Cerebellar nuclear complex (tissue), 1 donor: ENCODE measurements at places on chromosomes 6 and 20.

- DNase-seq: no peak
Measured at GRCh38 chr6:47440719-47441118, 36.9 kb upstream of the CD2AP start.

GRCh38 chr6:451847-452246 is 60.3 kb downstream of the IRF4 start:
- no peak for DNase-seq

DNA sequence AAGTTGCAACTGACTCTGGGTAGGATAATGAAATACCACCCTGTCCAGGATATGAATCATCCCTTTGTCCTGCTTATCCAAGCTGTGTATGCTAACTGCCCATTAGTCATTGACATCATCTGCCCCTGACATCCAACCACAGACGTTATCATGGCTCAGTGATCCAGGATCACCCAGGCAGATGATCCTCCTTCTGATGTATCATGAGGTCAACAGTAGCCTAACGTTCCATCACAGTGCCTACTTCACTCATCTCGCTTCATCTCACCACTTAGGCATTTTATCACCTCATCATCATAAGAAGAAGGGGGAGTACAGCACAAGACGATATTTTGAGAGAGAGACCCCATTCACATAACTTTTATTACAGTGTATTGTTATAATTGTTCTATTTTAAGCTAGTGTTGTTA is 13.4 kb upstream of the BTN3A2 start:
- no peak for DNase-seq

DNA sequence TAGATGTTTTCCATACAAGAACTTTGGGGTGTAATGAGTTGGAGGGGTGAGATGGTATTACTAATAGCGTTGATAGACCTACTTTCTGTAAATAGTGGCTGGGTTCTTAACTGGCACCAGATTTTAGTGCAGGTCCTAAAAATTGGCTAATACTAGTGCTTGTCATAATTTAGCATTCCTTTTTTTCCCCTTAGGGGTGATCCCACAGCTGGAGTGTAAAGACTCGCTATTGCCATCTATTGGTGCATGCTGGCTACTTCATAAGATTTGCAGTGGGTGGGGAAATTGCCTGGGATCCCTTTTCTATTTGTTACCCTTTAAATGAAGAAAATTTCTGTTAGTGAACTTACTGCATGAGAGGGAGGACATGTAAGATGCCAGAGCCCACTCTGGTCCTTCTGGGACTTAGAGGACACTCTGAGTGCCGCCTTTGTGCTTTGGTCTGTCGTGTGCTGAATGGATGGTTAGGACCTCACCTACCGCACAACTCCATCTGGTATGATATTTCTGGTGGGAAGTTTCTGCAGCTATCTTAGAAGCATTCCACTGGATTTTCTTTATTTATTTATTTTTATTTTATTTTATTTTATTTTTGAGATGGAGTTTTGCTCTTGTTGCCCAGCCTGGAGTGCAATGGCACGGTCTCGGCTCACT is 195.5 kb downstream of the JARID2 start:
- DNase-seq: no peak

GRCh38 chr20:24469894-24470745 is 691 bp downstream of the SYNDIG1 start:
- peak; percentile 36 for DNase-seq

DNA sequence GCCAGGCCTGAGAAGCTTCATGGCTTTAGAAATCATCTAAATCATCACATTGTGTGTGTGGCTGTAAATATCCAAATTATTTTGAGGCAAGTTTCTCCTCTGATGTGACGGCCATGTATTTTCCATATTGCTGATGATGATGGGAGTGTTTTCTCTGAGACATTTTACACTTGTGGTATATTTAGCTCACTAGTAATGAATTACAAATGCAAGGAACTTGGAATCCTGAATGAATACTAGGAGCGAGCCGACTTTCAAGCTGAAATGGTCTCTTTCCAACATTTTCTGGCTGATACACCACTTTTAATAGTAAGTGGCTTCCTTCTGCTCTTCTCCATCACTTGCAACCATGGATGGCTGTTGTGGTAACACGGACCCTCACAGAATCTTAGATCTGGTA is 41.3 kb downstream of the UTRN start:
- DNase-seq: no peak

DNA sequence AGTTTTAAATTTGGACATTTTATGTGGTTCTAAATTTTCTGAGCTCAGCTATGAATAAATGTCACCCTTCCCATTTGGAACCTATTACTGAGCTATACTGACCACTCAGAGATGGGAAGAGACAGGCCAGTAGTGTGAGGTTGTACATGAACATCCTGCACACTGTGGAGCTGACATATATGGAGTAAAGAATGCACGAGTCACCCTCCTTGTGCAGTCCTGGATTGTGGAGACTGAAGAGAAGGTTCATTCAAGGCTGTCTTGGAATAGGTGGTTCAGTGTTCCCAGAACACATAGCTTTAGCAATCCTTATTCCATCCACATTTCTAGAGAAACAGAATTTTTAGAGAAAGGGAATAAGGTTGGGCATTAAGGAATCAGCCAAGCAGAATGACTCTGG is 50.3 kb upstream of the OGFRL1 start:
- no peak for DNase-seq

DNA sequence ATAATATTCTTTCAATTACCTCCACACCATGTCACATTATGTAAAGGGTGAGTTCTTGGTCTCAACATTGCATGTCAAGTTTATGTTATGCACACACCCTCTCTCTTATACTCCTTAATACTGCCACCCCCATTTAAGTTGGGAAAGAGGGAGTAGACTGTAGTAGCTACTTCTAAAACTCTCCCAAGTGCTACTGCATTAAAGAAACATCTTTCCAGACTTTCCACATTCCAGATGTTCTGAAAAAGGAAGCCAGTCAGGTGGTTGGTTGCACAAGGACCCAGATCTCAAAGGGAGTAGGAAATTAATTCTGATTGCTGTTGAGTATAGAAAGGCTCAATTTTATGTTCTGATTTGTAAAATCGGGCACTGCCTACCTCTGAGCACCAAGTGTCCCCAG is 419.5 kb downstream of the CD83 start:
- no peak for DNase-seq

- DNase-seq: no peak
Measured at GRCh38 chr6:100626721-100627120, 162.0 kb upstream of the SIM1 start.

DNA sequence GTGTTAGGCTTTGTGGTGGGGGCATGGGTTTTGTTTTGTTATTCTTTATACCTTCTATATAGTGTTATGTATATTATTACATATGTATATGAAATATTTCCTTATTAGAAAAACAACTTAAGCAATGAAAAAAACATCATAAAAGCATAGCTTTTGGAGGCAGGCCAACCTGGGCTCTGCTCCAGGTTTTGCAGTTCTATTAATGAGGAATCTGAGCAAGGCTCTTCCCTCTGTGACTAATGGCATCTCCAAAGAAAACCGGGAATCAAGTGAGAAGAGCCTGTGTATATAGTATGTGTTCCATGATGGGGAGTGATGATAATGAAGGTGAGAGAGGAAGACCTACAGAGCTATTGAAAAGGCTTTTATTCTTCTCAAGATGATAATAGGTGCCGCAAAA is 291.1 kb downstream of the CLIC5 start:
- no peak for DNase-seq

- DNase-seq: no peak
Measured at GRCh38 chr6:148103436-148103835, 239.2 kb upstream of the SASH1 start.

GRCh38 chr6:56671651-56672461 is 29.2 kb upstream of the DST start:
- no peak for DNase-seq

DNA sequence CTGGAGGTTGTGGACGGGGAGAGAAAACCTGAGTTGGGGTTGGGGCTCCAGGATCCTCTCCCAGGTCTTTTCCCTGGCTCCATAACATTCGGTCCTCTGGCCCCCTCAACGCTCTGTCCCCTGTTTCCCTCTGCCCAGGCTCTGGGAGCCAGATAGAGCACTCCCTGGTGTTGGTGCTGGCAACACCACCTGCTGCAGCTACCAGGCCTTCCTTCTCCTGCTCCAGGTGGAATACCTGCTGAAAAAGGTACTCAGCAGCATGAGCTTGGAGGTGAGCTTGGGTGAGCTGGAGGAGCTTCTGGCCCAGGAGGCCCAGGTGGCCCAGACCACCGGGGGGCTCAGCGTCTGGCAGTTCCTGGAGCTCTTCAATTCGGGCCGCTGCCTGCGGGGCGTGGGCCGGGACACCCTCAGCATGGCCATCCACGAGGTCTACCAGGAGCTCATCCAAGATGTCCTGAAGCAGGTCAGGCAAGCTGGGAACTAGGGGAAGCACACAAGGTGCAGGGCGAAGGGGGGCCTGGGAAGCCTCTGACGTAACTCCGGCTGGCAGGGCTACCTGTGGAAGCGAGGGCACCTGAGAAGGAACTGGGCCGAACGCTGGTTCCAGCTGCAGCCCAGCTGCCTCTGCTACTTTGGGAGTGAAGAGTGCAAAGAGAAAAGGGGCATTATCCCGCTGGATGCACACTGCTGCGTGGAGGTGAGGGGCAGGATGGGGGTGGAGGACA is 14.6 kb downstream of the DEF6 start:
- DNase-seq: no peak

DNA sequence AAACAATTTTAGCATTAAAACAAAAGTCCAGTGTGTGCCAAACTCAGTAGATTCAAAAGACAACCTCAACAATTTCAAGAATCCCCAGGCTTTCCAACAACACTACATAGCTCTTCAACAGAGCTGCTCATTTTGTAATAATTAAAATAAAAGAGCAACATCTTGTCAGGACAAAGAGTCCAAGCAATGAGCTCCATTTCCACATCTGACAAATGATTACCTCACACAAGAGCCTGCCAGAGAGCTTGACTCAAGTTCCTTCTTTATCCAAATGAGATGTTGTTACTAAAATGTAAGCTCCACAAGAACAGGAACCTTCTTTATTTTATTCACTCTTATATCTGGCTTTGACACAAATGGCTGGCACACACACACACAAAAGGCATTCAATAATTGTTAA is 449.8 kb downstream of the HACE1 start:
- DNase-seq: no peak

DNA sequence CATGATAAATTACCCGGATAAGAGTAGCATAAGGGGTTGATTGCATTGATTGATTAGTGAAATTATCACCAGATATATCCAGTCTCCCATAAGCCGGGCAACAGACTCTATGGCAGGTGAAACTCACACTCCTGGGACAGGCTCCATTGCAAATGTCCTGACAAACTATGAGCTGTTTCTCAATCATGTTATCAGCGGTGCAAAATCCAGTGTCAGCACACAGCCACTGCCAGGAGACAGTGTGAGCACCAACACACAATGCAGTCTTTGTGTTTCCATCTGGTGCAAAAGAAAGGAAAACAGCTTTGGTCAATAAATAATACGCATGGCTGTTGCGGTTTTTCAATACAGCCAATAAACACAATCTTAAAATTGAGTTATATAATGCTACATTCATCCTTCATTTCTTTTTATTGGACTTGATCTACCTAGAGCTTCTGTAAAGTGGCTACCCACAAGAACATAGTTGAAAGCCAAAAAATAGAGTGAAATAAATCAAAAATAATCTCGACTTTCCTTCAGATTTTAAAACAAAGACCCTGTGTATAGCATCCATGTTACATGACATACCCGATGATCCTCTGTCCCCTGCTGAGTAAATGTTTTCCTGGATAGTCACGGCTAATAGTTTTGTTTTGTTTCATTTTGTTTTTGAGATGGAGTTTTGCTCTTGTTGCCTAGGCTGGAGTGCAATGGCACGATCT is 64.3 kb upstream of the AFDN start:
- DNase-seq: no peak

DNA sequence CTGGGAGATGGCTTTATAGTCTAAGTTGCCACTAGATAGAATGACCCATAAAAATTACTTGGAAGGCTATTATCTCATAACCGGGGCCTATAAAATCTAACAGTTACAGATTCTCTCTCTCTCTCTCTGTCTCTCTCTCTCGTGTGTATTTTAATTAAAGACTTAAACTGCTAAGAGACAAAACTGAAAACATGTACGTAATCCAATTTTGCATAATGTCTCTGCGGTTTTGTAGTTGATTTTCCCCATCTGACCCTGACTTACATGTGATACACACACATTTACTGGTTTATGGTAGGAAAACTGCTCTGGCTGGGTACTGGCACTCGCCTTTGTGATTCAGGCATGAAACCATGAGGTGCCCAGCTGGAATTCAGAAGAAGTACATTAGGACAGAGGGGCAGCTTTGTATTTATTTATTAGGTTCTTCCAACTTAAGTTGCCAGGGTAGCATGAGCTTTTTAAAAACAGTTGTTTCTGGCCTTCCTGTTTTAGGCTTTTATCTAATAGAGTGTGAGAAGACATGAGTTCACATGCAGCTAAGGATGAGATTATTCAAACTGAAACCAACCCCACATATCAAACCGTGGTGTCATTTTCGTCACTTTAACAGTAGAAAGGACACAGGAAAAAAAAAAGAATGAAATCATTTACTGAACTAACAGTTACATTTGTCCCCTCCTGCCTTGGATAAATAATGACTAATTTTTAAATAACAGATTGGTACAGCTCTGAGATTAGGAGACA is 182.5 kb downstream of the GMPR start:
- no peak for DNase-seq

GRCh38 chr20:32509639-32510066 is 75.5 kb downstream of the NOL4L start:
- DNase-seq: no peak

DNA sequence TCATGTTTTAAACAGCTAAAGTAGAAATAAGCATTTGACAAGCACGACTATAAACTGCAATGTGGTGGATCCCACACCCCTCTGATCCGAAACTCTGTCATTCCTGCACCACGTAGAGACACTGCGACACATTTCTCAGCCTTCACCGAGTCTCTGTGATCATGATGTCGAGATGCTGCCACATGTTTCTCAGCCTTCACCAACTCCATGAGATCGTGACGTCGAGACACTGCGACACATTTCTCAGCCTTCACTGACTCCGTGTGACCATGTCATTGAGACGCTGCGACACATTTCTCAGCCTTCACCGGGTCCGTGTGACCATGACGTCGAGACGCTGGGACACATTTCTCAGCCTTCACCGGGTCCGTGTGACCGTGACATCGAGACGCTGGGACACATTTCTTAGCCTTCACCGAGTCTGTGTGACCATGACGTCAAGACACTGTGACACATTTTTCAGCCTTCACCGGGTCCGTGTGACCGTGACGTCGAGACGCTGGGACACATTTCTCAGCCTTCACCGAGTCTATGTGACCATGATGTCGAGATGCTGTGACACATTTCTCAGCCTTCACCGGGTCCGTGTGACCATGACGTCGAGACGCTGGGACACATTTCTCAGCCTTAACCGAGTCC is 143.0 kb downstream of the TTLL2 start:
- no peak for DNase-seq
